Ovary (tissue), 10 donors: ENCODE measurements at places on chromosomes 2 and 18. TPM values are rescaled to one million over a fixed set of nuclear protein-coding genes. Genes with fewer than 3 reads are reported as not detected.

The DIPK1C gene
- total RNA-seq: not detected

The RFTN2 gene
- 22.1 TPM for total RNA-seq

The SCN2A gene
- 0.34 TPM for total RNA-seq

The SP9 gene
- not detected for total RNA-seq

The FAM228A gene
- total RNA-seq: 1.8 TPM

The NEURL3 gene
- not detected for total RNA-seq

The G6PC2 gene
- not detected for total RNA-seq

The SLC9A2 gene
- total RNA-seq: not detected

DNA sequence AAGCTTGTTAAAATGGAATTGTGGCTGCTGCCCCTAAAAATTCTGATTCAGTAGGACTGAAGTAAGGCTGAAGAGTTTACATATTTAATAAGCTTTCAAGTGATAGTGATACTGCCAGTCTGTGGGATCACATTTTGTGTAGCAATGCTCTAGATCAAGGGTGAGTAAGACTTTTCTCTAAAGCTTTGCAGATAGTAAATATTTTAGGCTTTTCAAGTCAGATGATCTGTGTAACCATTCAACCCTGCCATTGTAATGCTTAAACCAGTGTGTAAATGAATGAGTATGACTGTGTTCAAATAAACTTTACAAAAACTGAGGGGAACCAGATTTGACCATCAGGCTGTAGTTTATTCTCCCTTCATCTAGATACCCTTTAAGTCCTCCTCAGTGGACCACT is 92.7 kb downstream of the PIK3C3 start:
- no peak for DNase-seq

- no peak for DNase-seq
Observed at GRCh38 chr2:138094031-138094430, 129.8 kb downstream of the HNMT start.

- DNase-seq: no peak
Observed at GRCh38 chr18:78735131-78736014, 244.2 kb upstream of the SALL3 start.

- no peak for DNase-seq
Observed at GRCh38 chr2:68167186-68167585, 9.5 kb downstream of the PNO1 start.

DNA sequence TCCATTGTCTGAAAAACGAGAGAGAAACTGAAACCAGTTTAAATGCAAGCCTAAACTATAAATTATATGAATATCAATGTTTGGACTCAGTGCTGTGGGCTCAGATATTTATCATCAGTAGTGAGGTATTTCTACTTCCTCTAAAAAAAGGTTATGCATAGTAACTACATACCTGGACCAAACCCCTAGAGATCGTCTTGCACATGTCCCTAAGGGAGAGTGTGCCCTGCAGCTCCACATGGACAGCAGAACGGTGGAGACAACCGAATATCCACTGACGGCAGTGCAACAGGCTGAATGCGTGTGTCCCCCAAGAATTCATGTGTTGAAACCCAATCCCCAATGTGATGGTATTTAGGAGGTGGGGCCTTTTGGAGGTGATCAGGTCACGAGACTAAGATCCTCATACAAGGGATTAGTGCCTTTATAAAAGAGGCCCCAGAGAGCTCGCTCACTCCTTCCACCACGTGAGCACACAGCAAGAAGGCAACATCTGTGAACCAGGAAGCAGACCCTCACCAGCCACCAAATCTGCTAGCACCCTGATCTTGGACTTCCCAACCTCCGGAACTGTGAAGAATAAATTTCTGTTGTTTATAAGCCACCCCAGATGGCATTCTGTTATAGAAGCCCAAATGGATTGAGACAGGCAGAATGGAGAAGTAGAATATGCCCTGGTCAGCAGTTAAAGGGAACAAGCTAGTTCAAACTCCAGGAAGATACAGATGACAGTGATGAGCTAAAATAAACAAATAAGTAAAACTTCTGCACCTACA is 208.4 kb downstream of the ANAPC1 start:
- no peak for DNase-seq

DNA sequence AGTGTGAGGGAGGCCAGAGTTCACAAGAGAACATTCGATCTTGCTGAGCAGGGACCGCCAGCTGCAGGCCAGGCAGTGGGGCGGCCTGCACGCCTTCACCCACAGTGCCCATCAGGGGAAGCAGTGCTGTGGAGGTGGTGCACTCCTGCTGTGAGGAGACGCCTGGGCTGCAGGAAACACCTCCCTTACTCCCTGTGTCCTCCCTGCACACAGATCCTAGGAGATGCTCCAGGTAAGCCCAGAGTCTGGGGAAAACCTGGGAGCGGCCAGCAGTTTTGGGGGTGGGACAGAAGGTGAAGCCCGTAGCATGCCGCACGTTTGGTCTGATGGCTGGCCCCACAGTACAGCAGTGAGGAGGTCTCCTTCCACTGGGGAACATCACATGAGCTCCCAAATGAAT is 180.8 kb upstream of the RAB6C start:
- no peak for DNase-seq

- no peak for DNase-seq
Observed at GRCh38 chr2:215879977-215880940, 133.1 kb downstream of the MREG start.

DNA sequence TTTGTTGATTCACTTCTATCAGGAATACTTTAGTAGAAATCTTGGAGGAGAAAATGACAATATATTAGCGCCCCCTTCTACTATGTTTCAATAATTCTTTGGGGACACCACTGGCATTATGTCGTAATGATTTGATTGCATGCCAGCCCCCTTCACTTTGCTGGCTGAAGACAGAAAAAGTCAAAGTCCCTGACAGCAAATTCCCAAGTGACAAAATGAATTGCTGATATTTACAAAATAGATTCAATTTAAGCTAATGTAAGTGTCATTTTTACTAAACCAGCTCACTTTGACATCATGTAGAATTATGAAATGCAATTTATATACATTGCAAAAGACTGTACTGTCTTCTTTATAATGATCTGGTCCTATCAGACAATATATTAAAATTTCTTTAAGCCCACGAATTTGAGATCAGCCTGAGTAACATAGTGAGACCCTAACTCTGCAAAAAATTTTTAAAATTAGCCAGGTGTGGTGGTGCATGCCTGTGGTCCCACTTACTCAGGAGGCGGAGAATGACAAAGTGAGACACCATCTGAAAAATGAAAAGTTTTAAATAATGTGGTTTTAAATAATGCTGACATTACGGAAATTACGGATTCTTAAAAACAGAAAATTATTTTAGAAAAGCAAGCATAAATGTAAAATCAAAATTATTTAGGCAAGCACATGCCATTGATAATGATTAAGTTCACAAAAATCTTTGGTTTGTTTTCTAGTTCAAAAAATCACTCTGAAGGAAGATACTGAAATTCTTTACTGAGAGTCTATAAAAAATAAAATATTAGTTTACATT is 520.1 kb upstream of the PKDCC start:
- no peak for DNase-seq

DNA sequence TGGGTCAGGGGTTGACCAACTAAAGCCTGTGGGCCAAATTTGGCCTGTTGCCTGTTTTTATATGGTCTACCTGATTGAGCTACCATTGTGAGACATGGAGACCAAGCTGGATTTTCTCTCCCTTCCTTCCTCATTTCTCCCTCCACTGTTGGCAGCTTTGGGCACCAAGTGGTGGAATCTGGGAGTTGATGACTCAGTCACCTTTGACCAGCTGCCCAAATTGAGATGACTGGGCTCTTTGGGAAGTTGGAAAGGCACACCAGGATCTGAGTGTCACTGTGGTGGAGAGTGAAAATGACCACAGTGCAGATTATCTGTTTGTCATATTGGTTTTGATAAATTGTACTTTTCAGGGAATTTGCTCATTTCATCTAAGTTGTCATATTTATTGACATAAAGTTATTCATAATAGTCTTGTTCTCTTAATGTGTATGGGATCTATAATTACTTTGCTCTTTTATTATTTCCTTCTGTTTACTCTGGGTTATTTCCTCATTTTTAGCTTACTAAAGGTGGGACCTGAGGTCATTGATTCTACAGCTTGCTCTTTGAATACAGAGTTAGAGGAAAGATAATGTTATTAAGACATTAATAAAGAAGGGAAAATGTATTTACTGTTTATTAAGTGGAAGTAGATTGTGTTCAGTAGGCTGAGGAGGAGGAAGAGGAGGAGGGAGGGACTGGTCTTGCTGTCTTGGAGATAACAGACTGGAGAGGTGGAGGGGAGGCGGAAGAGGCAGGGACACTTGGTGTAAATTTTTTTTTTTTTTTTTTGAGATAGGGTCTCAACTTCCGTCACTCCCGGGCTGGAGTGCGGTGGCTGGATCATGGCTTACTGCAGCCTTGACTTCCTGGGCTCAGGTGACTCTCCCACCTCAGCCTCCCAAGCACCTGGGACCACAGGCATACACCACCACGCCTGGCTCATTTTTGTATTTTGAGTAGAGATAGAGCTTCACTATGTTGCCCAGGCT is 31.8 kb downstream of the AGFG1 start:
- DNase-seq: no peak

GRCh38 chr2:64859312-64860212 is 129.6 kb upstream of the SLC1A4 start:
- peak; percentile 92 for DNase-seq

- no peak for DNase-seq
Observed at GRCh38 chr2:132664096-132664495, 5.9 kb downstream of the LYPD1 start.

DNA sequence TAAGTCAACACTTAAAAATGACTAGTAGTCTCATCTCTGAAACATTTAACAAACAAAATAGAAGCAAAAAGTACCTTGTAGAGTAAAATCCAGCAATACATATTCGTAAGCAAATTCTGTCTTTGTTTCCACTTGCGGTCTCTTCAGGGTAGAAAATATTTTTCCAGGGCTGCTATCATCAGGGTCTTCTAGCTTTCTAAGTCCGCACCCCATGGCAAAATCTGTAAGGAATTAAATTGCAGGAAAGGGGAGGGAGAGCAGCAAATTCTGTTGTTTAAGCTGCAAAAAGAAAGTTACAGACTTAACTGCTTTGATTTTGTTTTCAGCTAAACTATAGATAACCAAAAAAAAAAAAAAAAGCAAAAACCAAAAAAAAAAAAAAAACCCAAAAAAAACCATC is at the start of gene RFTN2:
Gene RFTN2, minus strand, starts transcription at position 342 of the 400 bp plus-strand sequence. Its CDS starts 129 bp downstream, at position 213.
- DNase-seq: no peak

DNA sequence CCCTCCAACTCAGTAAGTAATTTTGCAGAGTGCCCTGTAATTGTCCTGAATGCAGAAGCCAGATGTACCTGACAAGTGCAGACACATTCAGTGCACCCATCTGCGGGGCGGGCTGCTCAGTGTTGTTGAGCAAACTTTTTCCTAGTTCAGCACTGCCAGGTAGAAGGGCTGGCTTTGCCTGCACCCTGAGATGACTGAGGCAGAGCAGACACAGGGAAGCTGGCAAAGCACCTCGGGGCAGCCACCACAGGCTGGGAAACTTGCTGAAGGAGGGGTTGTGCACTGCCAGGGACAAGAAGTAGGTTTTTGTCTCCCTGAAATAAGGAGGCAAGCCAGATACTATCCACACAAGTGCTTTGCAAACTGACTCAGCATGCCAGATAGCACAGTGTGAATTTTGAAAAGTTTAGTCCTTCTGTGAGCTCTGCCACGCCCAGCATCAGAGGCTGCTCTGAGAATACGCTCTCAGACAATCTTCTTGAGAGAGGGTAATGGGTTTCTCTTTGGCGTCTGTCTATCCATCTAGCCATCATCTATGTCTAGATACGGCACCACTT is 62.3 kb downstream of the SOWAHC start:
- no peak for DNase-seq
